Stimulated activated CD8-positive, alpha-beta memory T cell treated with anti-CD3 and anti-CD28 coated beads, Interleukin-4, amount 100 ng/mL, for 1 hour (primary cell): ENCODE measurements at places on chromosomes 1 and 21.

- no peak for DNase-seq
Measured at GRCh38 chr1:169027607-169028320, 78.7 kb upstream of the ATP1B1 start.

DNA sequence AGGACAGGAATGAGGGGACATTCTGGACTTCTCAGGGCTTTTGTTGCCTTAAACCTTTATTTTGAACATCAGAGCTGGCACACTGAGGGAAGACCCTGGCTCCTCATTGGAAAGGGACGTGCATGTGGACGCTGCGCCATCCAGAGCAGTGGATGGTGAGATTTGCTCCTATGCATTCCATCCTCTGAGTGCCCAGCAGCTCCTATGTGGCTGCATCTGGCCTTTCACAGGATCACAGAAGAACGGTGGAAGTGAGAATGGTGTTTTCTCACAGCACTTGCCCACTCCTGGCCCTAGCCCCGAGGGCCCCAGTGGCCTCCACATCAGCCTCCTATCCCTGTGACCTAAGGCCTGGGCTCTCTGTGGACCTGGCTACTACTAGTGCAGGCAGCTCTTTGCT is 20.6 kb upstream of the CCDC190 start:
- DNase-seq, result no peak

DNA sequence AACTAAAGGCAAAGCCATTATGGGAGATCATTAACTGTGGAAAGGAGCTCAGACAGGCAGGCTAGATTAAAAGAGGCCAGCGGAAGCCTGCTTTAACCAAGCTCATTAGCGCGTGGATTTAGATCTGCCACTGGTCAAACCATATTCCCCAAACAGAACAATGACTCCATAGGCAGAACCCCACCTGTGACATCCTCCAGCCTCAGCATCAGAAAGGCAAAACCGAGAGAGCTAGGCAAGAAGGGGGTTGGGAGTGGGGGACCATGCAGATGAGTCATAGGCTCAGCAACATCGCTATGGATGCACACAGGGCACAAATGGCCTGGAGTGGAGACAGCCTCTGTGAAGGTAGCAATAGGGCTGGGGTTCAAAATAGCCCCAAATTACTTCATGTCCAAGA is 20.6 kb downstream of the MKNK1 start:
- DNase-seq, result no peak

DNA sequence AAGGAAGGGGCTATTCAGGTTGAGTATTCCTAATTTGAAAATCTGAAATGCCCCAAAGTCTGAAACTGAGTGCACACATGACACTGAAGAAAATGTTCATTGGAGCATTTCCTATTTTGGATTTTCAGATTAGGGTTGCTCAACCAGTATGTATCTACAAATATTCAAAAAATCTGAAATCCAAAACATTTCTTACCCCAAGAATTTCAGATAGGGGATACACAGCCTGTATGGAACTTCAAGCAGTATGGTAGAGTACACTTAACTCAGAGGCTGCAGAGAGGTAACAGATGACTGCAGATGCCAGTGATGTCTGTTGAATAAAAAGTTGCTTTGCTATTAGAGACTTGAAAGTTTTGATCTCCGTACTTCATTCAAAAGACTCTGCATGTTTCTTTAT is 19.0 kb downstream of the YTHDF2 start:
- DNase-seq, result no peak

- no peak for DNase-seq
Measured at GRCh38 chr1:226643177-226643576, 94.6 kb downstream of the STUM start.
